ENCODE measurements at places on chromosomes 16 and 17. TPM values are rescaled to one million over a fixed set of nuclear protein-coding genes. Genes with fewer than 3 reads are reported as not detected.

The TAC4 gene
- total RNA-seq = not detected

The POLG2 gene
- total RNA-seq = 11.7 TPM

The EFNB3 gene
- total RNA-seq = 4.1 TPM

The TTLL6 gene
- total RNA-seq = not detected

The PARN gene
- total RNA-seq = 24.1 TPM

The KRTAP1-5 gene
- not detected for total RNA-seq

The RTN4RL1 gene
- total RNA-seq = 0.47 TPM

The ZNF750 gene
- total RNA-seq = not detected

The ZNF19 gene
- total RNA-seq = 1.7 TPM

The DOC2A gene
- total RNA-seq = not detected

The SCNN1G gene
- not detected for total RNA-seq

The C1QTNF8 gene
- total RNA-seq = not detected

The PRR14 gene
- 33.5 TPM for total RNA-seq

The CA5A gene
- not detected for total RNA-seq

DNA sequence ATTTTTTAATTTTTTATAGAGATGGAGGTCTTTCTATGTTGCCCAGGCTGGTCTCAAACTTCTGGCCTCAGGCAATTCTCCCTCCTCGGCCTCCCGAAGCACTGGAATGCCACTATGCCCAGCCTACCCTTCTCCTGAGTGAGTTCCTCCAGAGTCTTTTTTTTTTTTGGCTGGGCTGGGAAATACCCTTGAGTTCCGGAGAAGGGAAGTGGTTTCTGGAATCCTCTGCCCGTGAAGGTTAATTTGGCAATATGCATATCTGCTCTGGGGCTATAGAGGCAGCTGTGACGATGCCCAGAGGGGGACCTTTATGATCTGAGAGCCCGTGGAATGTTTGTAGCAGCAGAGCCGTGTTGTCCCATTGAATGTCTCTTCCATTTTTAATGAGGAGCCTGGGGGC lies 217.5 kb downstream of the RBFOX1 start:
- DNase-seq = no peak

GRCh38 chr17:42058063-42058462 lies 7.7 kb upstream of the C17orf113 start:
- DNase-seq = no peak

- DNase-seq = no peak
Measured at GRCh38 chr16:14164916-14165662, 94.0 kb downstream of the MRTFB start.

DNA sequence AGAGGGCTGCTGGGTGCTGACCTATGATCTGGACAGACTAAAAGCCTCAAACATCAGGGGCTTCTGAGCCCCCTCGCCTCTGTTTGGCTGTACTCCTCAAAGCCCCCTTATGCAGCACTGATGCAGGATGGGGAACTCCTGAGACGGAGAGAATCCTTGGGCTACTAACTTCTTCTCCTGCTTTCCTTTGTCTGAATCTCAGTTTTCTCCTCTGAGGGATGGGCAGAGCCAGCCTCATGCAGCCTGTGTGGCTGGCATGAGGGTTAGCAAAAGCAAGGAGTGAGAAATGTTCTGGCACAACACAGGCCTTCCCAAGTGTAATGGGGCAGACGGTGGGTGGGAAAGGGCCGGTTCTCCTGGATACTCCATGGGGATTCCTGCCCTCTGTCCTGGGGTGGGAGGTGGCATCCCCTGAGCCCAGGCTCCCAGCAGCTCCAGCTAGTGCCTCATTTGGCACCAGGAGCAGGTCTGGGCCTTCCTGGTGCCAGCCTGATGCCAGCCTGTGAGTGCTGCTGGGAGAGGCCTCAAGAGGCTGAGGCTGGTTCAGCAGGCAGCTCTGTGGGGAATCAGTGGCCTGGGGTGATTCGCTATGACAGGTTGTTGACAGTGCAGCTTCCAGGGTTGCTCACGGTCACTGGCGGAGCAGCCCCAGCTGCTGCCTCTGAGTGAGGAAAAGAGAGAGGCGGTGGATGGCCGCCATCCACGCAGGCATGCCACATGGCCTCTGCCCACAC lies 4.0 kb upstream of the BRD7 start:
- no peak for DNase-seq

DNA sequence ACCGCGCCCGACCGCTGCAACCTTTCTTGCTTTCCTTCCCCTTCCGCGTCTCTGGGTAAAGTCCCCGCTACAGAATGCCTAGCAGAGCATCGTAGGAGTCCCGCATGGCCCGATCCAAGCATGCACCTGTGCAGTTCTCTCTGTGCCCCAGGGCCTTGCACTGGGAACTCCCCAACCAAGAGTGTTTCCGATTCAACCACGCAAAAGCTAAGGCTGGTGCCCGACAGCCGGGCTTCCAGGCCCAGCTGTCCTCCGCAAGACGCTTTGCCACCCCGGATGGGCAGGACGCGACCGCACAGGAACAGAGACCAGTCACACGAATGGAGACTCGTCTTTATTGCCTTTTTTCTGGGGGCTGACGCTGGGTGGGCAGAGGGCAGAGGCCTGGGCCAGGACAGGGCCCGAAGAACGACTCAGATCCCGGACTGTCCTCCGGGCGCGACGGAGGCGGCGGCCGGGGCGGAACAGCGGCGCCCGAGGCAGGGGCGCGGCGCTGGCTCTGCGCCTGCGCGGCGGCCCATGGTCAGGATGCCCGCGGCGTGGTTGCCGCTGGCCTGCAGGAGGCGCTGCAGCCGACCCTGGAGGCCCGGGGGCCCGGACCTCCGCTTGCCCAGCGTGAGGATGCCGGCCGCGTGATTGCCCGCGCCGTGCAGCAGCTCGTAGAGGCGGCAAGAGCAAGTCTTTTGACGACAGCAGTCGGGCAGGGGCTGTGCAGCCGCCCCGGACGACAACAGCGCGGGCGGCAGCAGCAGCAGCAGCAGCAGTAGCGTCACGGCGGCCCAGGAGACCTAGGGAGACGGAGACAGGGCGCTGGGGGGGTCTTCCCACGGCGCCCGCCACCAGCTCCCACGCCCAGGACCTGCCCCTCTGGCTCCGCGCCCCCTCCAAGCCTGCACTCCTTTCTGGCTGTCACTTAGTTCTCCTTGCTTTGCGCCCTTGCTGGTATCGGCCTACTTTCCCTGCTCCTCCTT lies 1.2 kb downstream of the HCRT start:
- DNase-seq = no peak

DNA sequence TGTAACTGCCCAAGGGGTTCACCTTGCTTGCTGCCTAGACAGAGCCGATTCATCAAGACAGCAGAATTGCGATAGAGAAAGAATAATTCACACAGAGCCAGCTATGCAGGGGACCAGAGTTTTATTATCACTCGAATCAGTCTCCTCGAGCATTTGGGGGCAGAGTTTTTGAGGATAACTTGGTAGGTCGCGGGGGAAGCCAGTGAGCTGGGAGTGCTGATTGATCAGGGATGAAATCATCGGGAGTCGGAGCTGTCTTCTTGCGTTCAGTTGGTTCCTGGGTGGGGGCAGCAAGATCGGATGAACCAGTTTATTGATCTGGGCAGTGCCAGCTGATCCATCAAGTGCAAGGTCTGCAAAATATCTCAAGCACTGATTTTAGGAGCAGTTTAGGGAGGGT lies 9.1 kb downstream of the ITGAM start:
- DNase-seq = no peak

- DNase-seq = no peak
Measured at GRCh38 chr17:7136266-7136877, 21.8 kb upstream of the ASGR2 start.

DNA sequence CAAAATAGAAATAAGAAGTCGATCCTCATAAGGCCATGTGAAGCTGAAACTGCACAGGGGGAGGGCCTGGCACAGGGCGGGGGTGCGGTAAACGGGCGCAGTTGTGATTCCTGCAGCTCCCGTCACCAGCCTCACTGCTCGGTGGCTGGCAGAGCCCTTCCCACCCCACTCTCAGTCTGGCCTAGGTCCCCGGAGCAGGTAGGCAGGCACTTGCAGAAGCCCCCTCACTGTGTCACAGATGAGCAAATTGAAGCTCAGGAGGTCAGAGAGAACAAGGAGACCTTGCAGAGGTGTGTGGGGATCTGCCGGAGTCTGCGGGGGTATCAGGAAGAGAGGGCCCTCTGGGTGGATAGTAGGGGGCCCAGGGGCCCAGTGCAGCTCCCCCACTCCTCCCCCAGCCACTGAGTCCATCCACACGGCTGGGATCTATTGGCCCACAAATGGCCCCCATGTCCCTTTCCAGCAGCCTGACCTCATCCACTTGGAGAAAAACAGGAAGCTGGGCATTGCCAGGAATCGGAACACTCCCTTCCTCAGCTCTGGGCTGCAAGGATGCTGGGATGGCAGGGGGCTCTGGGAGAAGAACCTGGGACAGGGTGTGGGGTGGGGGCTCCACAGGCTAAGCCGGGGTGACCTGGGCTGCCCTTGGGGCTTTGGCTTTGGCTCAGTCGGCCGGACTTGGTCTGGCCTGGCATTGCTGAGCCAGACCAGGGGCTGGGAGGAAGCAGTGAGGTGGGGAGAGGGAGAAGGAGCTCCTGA lies 21.4 kb upstream of the MAP3K14 start:
- no peak for DNase-seq

GRCh38 chr16:25299792-25300590 lies 42.3 kb upstream of the ZKSCAN2 start:
- DNase-seq = no peak

DNA sequence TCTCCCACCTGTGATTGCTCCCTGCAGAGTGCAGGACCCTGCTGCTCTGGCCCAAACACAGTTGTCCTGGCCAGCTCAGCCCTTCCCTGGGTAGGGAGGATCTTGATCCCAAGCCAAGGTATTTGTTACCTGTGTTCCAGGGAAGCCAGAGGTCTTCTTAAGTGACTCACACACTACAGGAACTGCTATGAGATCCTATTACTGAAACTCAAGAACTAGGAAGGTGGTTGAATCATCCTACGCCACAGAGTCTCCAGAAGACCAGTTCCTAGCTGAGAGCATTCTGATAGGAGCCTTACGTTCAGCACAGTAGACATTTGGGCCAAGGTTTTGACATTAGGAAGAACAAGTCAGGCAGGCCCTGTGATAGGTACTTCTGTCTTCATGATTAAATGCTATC lies 12.0 kb downstream of the CHST6 start:
- no peak for DNase-seq

DNA sequence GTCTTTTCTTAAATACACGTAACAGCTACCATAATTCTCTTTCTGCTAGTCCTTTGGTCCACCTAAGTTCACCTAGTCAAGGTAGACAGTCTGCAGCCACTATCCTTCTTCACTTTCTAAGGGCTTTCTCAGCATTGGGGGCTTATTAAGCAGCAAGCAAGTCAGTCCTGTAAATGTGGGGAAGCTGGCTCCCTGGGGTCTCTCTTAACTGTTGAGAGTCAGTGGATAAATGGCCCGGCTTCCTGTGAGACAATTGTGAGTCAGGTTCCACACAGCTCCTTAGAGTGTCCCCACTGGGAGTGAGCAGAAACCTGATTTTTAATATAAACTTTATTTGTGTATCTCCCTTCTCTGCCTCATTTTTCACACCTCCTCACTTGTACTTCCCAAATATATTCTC lies 132.1 kb downstream of the CDH13 start:
- DNase-seq = no peak

- DNase-seq = peak; percentile 57
Measured at GRCh38 chr17:17126131-17127110, 79.7 kb downstream of the PLD6 start.

- DNase-seq = no peak
Measured at GRCh38 chr16:30692396-30693064, 6.4 kb upstream of the SRCAP start.

GRCh38 chr17:52096056-52096455 lies 62.5 kb downstream of the CA10 start:
- no peak for DNase-seq

DNA sequence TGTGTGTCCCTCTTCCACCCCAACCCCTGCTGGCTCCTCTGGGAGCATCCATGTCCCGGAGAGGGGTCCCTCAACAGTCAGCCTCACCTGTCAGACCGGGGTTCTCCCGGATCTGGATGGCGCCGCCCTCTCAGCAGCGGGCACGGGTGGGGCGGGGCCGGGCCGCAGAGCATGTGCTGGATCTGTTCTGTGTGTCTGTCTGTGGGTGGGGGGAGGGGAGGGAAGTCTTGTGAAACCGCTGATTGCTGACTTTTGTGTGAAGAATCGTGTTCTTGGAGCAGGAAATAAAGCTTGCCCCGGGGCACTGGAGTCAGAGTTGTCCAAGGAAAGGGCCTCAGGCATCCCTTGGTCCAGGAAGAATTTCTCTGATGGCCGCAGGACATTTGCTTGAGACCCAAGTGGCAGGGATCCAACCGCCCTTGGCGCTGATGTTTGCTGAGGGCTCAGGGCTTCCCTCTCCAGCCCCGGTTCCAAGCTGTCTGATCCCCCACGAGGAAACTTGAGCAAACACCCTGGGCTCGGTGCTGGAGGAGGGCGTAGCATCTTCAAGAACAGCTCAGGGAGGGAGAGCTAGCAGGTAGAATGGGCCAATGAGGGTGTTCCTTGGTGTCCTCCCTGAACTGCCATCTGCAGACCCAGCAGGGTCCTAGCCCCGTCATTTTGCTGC lies 4.5 kb downstream of the NXPH3 start:
- no peak for DNase-seq

- no peak for DNase-seq
Measured at GRCh38 chr17:14813649-14814370, 451.3 kb downstream of the PMP22 start.

- no peak for DNase-seq
Measured at GRCh38 chr17:8481089-8481488, 45.4 kb downstream of the NDEL1 start.

DNA sequence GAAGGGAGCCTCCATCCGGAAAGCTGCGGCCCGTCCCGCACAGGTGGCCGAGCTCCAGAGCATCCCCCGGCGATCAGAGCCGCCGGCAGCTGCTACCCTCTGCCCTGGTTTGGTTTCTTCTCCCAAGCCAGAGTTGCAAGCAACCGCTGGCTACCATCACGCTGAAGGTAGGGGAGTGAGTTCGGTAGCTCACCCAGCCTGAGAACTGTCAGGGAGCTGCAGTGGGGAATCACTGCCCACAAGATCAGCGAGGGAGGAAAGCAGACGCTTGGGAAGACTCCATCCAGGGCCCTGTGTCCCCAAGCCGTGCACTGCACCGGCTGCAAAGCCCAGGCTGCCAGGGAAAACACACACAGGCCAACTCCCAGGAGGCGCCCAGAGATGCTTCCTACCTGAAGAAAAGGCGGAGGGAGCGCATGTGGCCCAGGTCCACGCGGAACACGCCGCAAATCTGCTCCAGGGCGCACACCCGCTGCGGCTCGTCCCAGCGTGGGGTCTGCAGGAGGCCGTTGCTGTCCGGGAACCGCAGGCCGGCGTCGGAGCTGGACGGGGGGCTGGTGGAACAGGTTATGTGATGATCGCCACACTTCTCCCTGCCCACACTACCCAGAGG lies 83.3 kb downstream of the TBC1D16 start:
- DNase-seq = peak; percentile 86

GRCh38 chr17:82117139-82118090 lies 19.4 kb upstream of the FASN start:
- no peak for DNase-seq

GRCh38 chr17:52201767-52202519 lies 43.4 kb upstream of the CA10 start:
- no peak for DNase-seq

- no peak for DNase-seq
Measured at GRCh38 chr17:80274331-80274730, 13.7 kb downstream of the RNF213 start.

Measured in chondrocyte (in vitro differentiated cells).